ENCODE measurements at places on chromosomes 1 and 21.

- no peaks in the 10 kb centered on the region for H3K27me3 ChIP-seq
- no peaks in the 10 kb centered on the region for H3K36me3 ChIP-seq
- no peak for DNase-seq
- H3K27ac ChIP-seq = peak overlapping the region; percentile 90
- peaks cover 27% of the 10 kb centered on the region for H3K4me1 ChIP-seq
These were observed 230.1 kb downstream of the TOMM20 start for GRCh38 chr1:234898455-234899033.

- H3K27me3 ChIP-seq = peaks cover 13% of the 10 kb centered on the region
- no peaks in the 10 kb centered on the region for H3K36me3 ChIP-seq
- H3K4me3 ChIP-seq = no peak overlapping the region
- DNase-seq = peak; percentile 41
These were observed 3.7 kb downstream of the KNCN start for GRCh38 chr1:46547481-46548383.

DNA sequence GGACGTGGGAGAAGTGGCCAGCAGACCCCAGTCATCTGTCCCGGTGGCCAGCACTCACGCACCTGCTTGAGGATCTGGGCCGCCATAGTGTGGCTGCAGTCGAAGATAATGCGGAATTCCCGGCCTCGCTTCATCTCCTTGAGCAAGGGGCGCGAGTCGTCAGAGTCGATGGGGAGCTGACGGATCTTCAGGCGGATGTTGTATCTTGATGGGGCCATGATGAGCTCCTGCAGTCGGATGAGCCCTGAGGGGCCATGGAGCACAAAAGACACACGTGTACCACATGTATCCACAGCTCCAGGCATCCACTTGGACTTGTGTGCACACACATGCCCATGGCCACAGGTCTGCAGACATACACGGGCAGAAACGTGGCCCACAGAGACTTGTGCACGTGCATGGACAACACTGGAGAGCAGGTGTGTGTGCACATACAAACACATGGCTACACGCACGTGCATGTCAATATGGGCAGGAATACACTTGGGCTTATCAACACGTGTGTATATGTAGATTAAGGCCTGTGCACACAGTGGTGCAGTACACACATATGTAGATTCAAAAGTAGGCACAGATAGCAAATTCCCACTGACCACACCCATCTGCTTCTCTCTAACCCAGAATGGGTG, 162.1 kb downstream of the GRIK3 start:
- H3K4me3 ChIP-seq = no peak overlapping the region
- no peaks in the 10 kb centered on the region for H3K36me3 ChIP-seq

DNA sequence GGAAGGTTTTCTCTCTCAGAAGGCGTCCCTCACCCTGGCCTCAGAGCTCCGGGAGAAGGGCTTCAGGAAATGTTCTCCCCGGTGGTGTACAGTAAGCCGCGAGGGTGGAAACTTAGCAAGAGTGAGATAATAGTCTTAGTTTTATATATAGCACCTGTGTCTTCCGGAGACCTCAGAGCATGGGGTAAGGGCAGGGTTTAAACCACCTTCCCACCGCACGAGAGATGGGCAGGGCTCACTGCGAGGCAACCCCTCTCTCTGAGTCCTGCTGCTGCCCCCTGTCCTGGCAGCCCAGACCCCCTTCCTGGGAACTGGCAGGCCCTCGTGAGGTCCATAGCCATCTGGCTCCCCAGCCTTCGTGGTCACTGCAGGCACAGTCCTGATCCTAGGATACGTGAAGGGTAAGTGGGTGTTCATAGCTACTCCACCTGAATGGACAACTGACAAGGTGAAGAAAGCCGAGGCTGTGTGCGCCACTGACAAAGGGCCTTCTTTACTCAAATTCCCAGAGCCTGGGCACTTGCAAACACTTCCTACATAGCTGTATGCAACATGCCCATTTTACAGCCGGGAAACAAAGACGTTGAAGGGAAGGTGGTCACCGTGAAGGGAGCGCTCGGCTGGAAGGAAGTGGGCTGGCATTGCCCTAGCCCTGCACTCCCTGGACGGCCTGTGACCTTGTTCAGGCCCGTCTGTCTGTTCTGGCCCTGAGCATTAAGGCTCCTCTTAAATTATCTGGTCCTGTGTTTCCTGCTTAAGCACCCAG, 26.9 kb downstream of the ITPKB start:
- no peaks in the 10 kb centered on the region for H3K36me3 ChIP-seq
- no peak overlapping the region for H3K27ac ChIP-seq
- peaks cover 21% of the 10 kb centered on the region for H3K4me1 ChIP-seq

- peaks cover 1% of the 10 kb centered on the region for H3K27me3 ChIP-seq
- no peaks in the 10 kb centered on the region for H3K36me3 ChIP-seq
- H3K4me1 ChIP-seq = no peaks in the 10 kb centered on the region
- H3K27ac ChIP-seq = no peak overlapping the region
- DNase-seq = no peak
- no peak overlapping the region for H3K4me3 ChIP-seq
These were observed 290.5 kb downstream of the AJAP1 start for GRCh38 chr1:4944911-4945310.

DNA sequence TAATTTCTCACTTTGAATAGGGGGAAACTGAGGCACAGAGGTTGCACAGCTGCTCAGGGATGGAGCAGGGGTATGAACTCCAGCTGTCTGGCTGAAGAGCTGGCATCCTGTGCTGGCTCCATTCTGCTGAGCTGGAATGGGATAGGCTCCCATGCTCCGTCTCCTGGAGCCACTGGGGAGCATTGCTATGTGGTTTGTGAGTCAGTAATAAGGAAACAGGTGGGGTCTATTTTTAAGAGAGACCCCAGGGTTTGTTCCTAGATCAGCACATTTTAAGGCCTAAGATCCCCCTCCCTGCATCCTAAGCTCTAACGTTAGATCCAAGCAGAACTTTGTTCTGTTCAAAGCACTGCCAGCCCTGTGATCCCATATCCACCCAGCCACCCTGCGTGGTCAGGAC, 72.2 kb downstream of the LACTBL1 start:
- no peak for DNase-seq
- no peaks in the 10 kb centered on the region for H3K36me3 ChIP-seq
- no peak overlapping the region for H3K27ac ChIP-seq
- no peaks in the 10 kb centered on the region for H3K27me3 ChIP-seq

DNA sequence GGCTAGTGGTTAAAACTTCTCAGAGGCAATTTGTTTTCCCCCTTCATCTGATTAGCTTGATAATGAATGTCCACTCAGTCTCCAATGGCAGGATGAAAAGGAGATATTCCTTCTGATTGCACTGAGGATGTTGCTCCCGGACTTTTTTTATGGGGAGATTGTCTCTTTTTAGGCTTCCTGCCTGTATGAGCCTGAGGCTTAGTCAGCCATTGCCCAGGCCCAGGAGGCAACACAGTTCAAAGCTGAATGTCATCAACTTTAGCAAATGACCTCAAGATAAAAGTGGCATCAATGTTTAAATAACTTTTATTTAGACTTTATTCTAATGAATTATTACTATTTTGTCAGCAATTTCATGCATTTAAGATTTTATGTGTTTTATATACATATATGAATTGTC, 162.9 kb upstream of the PTBP2 start:
- H3K4me3 ChIP-seq = no peak overlapping the region
- no peaks in the 10 kb centered on the region for H3K4me1 ChIP-seq
- DNase-seq = no peak
- H3K27ac ChIP-seq = no peak overlapping the region
- no peaks in the 10 kb centered on the region for H3K36me3 ChIP-seq

- H3K4me1 ChIP-seq = no peaks in the 10 kb centered on the region
- no peaks in the 10 kb centered on the region for H3K27me3 ChIP-seq
- H3K36me3 ChIP-seq = no peaks in the 10 kb centered on the region
- no peak overlapping the region for H3K27ac ChIP-seq
These were observed 169.0 kb downstream of the LBR start for GRCh38 chr1:225258811-225259210.

GRCh38 chr1:1550591-1551432, 10.4 kb upstream of the TMEM240 start:
- H3K4me3 ChIP-seq = peak overlapping the region; percentile 6
- DNase-seq = no peak
- peak overlapping the region; percentile 50 for H3K27ac ChIP-seq
- H3K4me1 ChIP-seq = peaks cover 30% of the 10 kb centered on the region

- DNase-seq = no peak
- H3K27me3 ChIP-seq = no peaks in the 10 kb centered on the region
- H3K4me3 ChIP-seq = no peak overlapping the region
- H3K36me3 ChIP-seq = peaks cover 34% of the 10 kb centered on the region
- peak overlapping the region; percentile 89 for H3K27ac ChIP-seq
These were observed 9.5 kb upstream of the TMEM39B start for GRCh38 chr1:32063261-32063681.

DNA sequence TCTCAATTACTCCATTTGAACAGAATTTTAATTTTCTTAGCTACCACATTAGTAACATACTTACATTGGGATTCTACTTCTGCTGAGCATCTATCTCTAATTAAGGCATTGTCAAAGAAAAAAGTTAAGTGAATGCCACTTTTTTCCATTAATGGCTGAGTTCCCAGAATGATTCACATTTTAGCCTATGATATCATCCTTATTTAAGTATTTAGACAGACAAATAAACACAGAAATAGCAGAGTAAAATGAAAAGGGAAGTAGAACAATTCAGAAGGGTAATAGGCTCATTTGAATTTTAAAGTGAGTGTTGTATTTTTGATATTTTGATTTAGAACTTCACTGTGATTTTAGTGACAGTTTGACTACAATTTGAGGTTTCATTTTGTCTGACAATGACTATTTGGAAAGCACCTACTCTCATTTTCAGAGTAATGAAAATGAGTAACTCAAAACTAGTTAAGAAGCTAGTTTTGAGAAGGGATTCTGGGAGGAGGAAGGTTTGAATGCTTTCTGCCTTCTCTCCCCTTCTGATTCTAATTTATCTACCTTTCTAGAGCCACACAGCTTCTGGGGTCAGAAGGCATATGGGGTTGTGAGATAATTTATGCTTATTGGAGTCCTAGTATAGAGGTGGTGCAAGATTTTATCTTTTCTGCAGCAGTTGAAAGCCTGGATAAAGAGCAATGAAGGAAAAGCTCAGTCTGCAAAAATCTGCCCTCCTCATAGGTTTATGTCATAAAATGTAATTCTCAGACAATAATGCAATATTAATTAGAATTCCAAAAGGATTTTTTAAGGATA, 15.5 kb downstream of the LYPLAL1 start:
- peaks cover 8% of the 10 kb centered on the region for H3K36me3 ChIP-seq
- DNase-seq = no peak
- peak overlapping the region; percentile 43 for H3K27ac ChIP-seq
- no peak overlapping the region for H3K4me3 ChIP-seq

DNA sequence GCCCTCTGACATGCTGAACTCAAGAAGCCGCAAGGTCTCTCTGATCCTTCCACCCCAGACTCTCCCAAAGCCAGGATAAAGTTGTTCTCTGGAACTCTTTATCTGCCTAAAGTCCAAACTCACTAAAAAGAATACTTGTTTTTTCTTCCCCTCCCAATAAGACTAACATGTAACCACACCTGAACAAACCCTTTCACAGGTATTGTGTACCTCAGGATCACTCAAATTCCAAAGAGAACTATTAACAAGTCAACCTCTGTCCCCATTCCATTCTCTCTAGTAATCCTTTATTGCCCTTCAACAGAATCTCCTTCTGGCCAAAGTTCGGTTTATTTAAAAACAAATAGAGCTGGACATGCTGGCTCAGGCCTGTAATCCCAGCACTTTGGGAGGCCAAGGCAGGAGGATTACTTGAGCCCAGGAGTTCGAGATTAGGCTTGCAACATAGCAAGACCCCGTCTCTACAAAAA, 4.1 kb upstream of the TOE1 start:
- H3K27me3 ChIP-seq = no peaks in the 10 kb centered on the region
- H3K4me3 ChIP-seq = no peak overlapping the region
- no peak overlapping the region for H3K27ac ChIP-seq
- H3K36me3 ChIP-seq = no peaks in the 10 kb centered on the region
- peaks cover 4% of the 10 kb centered on the region for H3K4me1 ChIP-seq
- DNase-seq = no peak

DNA sequence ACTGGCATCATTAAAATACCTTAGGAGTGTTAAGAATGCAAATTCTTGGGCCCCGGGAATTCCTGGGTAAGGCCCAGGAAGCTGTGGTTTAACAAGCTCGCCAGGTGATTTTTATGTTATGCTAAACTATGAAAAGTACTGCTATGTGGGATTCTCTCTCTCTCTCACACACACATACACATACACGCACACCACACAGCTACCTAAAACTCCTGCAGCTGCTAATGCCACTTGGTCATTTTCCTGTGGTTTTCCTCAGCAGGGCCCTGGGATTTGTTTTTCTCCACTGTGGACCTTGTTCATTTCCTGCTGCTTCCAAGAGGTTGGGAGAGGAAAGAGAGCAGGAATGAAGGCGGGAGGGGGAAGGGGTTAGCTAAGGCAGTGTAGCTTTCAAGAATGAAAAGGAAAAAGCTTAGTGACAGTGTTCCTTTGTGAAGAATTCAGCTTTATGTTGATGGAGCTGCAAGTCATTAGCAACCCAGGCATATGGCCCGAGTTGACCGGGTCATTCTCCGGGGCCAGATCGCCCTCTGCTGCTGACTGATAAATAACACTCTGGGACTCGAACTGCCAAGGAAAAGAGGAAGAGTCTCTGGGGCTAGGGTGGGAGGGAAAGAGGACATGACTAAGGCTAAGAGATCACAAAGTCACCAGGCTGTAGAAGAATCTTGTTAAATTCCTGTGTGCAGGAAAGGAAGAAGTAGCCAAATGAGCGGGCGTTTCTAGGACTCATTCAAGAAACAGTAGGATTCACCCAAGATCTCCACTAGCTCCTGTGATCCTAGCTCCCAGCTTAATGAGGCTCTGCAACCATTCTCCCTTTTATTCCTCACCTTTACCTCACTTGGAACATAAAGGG, 30.5 kb upstream of the LRIG2 start:
- DNase-seq = peak; percentile 71
- H3K36me3 ChIP-seq = no peaks in the 10 kb centered on the region
- H3K27me3 ChIP-seq = no peaks in the 10 kb centered on the region
- no peak overlapping the region for H3K27ac ChIP-seq
- peaks cover 7% of the 10 kb centered on the region for H3K4me1 ChIP-seq

DNA sequence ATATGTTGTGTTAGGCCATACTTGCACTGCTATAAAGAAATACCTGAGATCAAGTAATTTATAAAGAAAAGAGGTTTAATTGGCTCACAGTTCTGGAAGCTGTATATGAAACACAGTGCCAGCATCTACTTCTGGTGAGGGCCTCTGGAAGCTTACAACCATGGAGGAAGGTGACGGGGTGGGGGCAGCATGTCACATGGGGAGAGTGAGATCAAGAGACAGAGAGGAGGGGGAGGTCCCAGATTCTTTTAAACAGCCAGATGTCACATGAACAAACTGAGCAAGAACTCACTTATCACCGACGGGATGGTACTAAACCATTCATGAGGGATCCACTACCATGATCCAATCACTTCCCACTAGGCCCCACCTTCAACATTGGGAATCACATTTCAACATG, 42.6 kb downstream of the TESK2 start:
- no peaks in the 10 kb centered on the region for H3K27me3 ChIP-seq
- no peaks in the 10 kb centered on the region for H3K4me1 ChIP-seq
- no peak overlapping the region for H3K27ac ChIP-seq
- H3K4me3 ChIP-seq = no peak overlapping the region
- no peak for DNase-seq

DNA sequence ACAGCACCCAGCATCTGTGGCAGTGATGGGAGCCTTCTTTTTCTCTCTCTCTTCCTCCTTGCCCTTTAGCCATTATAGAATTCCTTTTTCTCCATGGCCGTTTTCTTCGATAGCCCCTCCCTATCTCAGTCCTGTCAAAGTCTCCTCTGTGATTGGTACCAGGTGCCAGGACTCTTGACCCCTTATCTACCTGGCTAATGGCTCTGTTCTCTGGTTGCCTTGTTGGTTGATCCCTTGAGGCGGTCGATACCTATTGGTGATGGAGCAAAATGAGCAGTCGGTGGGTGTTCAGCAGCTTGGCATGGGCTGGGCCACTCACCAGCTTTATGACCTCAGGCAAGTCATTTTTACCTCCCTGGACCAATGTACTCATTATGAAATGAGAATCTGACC, 2.0 kb downstream of the ATF3 start:
- H3K36me3 ChIP-seq = peaks cover 16% of the 10 kb centered on the region
- DNase-seq = no peak
- H3K27ac ChIP-seq = no peak overlapping the region
